ENCODE measurements at places on chromosomes 13 and 19.

DNA sequence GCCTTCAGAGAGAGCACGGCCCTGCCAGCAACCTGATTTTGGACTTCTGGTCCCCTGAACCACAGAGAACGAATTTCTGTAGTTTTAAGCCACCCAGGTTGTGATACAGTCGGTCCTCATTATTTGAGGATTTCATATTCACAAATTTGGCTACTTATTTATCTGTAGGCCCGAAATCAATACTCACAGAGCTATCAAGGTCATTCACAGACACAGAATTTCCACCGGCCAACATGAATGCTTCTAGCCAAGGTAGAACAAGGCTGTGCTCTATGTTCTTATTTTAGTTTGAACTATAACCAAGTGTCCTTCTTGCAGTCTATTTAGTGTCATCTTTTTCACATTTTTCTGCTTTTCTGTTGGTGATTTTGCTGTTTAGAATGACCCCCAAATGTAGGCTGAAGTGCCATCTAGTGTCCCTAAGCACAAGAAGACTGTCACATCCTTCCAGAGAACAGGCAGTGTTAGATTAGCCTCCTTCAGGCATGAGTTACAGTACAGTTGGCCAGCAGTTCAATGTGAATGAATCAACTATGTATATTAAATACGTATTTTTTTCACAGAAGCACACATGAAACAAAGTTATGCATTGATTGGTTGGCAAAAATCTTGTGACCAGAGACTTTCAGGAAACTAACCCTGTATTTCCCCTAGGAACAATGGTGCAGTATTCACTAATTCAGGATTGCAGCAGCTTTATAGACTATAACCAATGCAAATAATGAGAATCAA, 63.5 kb downstream of the C13orf42 start:
- no peak overlapping the region for H3K4me3 ChIP-seq
- no peak for DNase-seq
- no peaks in the 10 kb centered on the region for H3K27me3 ChIP-seq
- no peaks in the 10 kb centered on the region for H3K36me3 ChIP-seq
- no peak overlapping the region for H3K27ac ChIP-seq
- H3K4me1 ChIP-seq = peaks cover 4% of the 10 kb centered on the region

- no peak overlapping the region for H3K27ac ChIP-seq
- peaks cover 3% of the 10 kb centered on the region for H3K36me3 ChIP-seq
- peak; percentile 1 for DNase-seq
- peak overlapping the region; percentile 78 for H3K4me3 ChIP-seq
- peaks cover 17% of the 10 kb centered on the region for H3K27me3 ChIP-seq
Measured at GRCh38 chr13:91346850-91347201, 661 bp upstream of the MIR17HG start.

GRCh38 chr19:2234996-2235380, 1.1 kb downstream of the PLEKHJ1 start:
- peaks cover 42% of the 10 kb centered on the region for H3K36me3 ChIP-seq
- H3K4me3 ChIP-seq = peak overlapping the region; percentile 54
- H3K27me3 ChIP-seq = no peaks in the 10 kb centered on the region
- DNase-seq = no peak
- H3K27ac ChIP-seq = peak overlapping the region; percentile 99
- H3K4me1 ChIP-seq = peaks cover 54% of the 10 kb centered on the region

- H3K36me3 ChIP-seq = no peaks in the 10 kb centered on the region
- H3K27me3 ChIP-seq = no peaks in the 10 kb centered on the region
- no peak overlapping the region for H3K4me3 ChIP-seq
- no peak overlapping the region for H3K27ac ChIP-seq
- H3K4me1 ChIP-seq = no peaks in the 10 kb centered on the region
Measured at GRCh38 chr13:102892503-102892902, 46.7 kb downstream of the ERCC5 start.

- H3K27me3 ChIP-seq = no peaks in the 10 kb centered on the region
- no peaks in the 10 kb centered on the region for H3K36me3 ChIP-seq
- no peak overlapping the region for H3K4me3 ChIP-seq
- no peak for DNase-seq
- H3K27ac ChIP-seq = no peak overlapping the region
- H3K4me1 ChIP-seq = no peaks in the 10 kb centered on the region
Measured at GRCh38 chr13:43014162-43014561, 9.2 kb upstream of the DNAJC15 start.

- no peaks in the 10 kb centered on the region for H3K27me3 ChIP-seq
- no peak for DNase-seq
- H3K4me3 ChIP-seq = peak within 1 kb of the TSS; percentile 84
- peak within 1 kb of the TSS; percentile 95 for H3K27ac ChIP-seq
Measured at GRCh38 chr19:48636859-48637448, at the start of gene DBP. Gene DBP (minus strand): TSS chr19:48637379. CDS start chr19:48636994, 385 bp downstream.

DNA sequence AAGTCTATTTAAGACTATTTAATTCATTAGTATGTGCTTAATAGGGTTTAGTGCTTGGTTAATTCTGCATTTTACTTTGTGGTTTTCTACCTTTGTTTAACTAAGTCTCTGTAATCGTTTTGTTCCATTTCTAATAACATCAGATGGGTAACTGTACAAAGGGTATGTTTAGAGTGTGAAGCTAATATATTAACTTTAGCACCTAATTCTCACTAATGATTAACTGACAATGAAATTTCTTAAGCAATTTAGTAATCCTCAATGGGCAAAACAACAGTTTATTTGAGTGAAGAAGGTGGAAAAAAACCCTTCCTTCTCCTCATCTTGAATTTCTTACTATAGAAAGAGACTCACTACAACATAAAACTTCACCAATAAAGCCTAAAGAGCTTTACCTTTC, 448.1 kb upstream of the MIR17HG start:
- H3K27ac ChIP-seq = no peak overlapping the region
- H3K4me3 ChIP-seq = no peak overlapping the region
- no peaks in the 10 kb centered on the region for H3K36me3 ChIP-seq
- no peaks in the 10 kb centered on the region for H3K4me1 ChIP-seq
- DNase-seq = no peak

GRCh38 chr13:30905932-30906383, at the start of gene MEDAG:
Gene MEDAG (plus strand): TSS chr13:30906271. CDS start chr13:30906516, 245 bp downstream.
- H3K27ac ChIP-seq = no peak within 1 kb of the TSS

- no peaks in the 10 kb centered on the region for H3K27me3 ChIP-seq
- H3K36me3 ChIP-seq = no peaks in the 10 kb centered on the region
- no peak overlapping the region for H3K4me3 ChIP-seq
- DNase-seq = no peak
- peaks cover 49% of the 10 kb centered on the region for H3K4me1 ChIP-seq
Measured at GRCh38 chr19:18102916-18103542, 5.5 kb downstream of the MAST3 start.

- no peak overlapping the region for H3K27ac ChIP-seq
- H3K27me3 ChIP-seq = no peaks in the 10 kb centered on the region
- no peaks in the 10 kb centered on the region for H3K36me3 ChIP-seq
- DNase-seq = no peak
Measured at GRCh38 chr19:31908080-31908479, 437.3 kb upstream of the ZNF507 start.

DNA sequence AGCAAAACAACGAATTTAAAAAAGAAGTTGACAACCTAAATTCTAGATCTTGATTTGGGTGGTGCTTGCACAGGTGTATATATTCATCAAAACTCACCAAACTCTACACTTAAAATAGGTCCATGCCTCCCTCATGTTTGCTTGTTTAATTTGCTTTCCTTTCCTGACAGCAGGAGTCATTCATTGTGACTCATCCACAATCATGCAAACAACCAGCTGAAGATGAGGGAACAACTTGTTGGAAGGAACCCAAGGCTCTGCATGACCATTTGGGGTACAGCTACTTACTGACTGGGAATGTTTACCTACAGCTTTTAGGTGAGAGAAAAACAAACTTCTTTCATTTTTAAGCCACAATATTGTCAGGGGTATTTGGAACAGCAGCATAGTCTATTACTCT, 96.6 kb downstream of the RXFP2 start:
- no peaks in the 10 kb centered on the region for H3K27me3 ChIP-seq
- no peaks in the 10 kb centered on the region for H3K36me3 ChIP-seq
- no peak overlapping the region for H3K4me3 ChIP-seq
- H3K4me1 ChIP-seq = no peaks in the 10 kb centered on the region

- H3K27ac ChIP-seq = no peak overlapping the region
- no peaks in the 10 kb centered on the region for H3K36me3 ChIP-seq
- no peak overlapping the region for H3K4me3 ChIP-seq
- DNase-seq = no peak
- H3K27me3 ChIP-seq = no peaks in the 10 kb centered on the region
Measured at GRCh38 chr13:109707044-109707741, 79.2 kb downstream of the IRS2 start.

DNA sequence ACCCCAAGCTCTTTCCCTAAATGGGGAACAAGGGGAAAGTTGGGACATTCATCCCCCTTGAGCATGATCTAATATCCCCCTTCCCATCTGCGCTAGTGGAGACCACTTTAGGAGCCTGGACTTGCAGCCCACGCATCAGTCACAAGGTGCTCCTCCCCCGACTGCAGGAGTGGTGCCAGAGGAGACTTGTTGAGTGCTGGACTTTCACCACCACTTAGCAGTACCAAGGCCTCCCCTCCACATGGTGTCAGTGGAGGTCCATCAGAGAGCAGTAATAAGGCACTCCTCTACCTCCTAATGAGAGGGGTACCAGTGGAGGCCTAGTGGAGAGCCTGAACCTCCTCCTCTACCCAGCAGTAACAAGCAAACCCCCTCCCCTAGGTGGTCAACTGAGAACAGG, 22.5 kb downstream of the CAB39L start:
- peaks cover 20% of the 10 kb centered on the region for H3K4me1 ChIP-seq
- DNase-seq = no peak
- no peaks in the 10 kb centered on the region for H3K36me3 ChIP-seq
- no peak overlapping the region for H3K27ac ChIP-seq
- no peak overlapping the region for H3K4me3 ChIP-seq

All from CD14-positive monocyte (primary cell).